Activated naive CD4-positive, alpha-beta T cell treated with anti-CD3 and anti-CD28 coated beads, Interleukin-2, amount 50 U/mL, for 72 hours (primary cell): ENCODE measurements at places on chromosomes 3 and 15. TPM values are rescaled to one million over a fixed set of nuclear protein-coding genes. Genes with fewer than 3 reads are reported as not detected.

- no peak for DNase-seq
These were observed 684 bp downstream of the SLTM start for GRCh38 chr15:58932710-58933280.

- no peak for DNase-seq
These were observed 52.4 kb downstream of the TNIK start for GRCh38 chr3:171407759-171408158.

CFAP20DC gene
- 2.6 TPM for total RNA-seq

DNA sequence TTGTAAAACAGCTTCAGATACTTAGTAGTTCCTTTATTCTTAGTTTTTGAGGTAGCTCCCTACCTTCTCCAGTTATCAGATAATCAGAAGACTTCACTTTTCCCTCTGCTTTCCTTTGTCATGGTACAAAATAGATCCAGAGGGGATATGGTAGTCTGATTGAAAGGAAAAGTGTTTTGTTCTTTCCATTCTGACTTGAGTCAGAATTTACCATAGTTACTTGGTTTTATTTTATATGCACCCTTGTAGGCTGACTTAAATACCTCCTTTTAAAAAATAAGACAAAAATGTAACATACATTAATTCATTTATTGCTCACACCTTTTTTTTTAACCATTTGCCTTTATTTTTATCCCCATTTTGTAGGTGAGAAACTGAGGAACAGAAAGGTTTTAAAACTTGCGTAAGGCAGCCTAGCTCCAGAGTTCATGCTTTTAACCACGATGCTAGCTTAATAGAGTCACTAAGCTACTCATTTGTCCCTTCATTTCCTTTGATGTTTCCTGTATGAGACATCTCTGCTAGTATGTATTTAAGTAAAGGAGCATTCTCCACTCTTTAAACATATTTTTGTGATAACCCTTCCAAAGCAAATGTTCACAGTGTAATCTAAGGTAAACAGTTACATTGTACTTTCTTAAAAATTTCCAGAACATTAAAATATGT, 187.5 kb downstream of the KLHL25 start:
- no peak for DNase-seq

DNA sequence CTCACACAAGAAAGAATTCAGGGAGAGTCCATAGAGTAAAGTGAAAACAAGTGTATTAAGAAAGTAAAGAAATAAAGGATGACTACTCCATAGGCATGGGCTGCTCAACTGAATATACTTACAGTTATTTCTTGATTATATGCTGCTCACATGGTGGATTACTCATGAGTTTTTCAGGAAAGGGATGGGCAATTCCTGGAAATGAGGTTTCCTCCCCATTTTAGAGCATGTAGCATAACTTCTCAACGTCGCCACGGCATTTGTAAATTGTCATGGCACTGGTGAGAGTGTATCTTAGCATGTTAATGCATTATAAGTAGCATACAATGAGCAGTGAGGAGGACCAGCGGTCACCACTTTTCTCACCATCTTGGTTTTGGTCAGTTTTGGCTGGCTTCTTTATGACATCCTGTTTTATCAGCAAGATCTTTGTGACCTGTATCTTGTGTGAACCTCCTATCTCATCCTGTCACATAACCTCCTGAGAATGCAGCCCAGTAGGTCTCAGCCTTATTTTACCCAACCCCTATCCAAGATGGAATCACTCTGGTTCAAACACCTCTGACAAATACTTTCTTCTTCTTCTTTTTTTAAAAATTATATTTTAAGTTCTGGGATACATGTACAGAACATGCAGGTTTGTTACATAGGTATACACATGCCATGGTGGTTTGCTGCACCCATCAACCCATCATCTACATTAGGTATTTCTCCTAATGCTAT, 849.7 kb downstream of the TBL1XR1 start:
- no peak for DNase-seq

AGBL1 gene
- total RNA-seq, result not detected
